ENCODE measurements at places on chromosomes 6 and 20.
A peak's percentile ranks its signal among the peaks of the same experiment; 100 is the strongest.

- DNase-seq = no peak
Measured at GRCh38 chr20:58745391-58745790, 52.8 kb downstream of the NPEPL1 start.

GRCh38 chr20:32535953-32536823 lies 48.9 kb downstream of the NOL4L start:
- peak; percentile 86 for DNase-seq

DNA sequence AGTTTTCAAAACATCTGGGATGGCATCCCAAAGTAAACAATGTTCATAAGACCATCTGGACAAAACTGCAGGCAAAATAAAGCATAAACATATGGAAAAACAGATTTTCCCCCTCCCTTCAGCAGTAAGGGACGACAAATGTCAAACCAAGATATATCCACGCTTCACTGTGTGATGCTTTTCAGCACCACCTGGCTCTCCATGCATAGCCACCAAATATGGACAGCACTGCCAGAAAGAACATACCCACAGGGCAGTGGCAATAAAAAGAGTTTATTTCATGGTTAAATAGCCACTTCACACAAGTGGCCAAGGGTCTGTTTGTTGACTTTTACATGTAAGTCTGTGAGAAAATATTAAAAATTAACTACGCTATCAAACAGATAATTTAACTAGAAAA lies 23.1 kb downstream of the USP45 start:
- DNase-seq = no peak

DNA sequence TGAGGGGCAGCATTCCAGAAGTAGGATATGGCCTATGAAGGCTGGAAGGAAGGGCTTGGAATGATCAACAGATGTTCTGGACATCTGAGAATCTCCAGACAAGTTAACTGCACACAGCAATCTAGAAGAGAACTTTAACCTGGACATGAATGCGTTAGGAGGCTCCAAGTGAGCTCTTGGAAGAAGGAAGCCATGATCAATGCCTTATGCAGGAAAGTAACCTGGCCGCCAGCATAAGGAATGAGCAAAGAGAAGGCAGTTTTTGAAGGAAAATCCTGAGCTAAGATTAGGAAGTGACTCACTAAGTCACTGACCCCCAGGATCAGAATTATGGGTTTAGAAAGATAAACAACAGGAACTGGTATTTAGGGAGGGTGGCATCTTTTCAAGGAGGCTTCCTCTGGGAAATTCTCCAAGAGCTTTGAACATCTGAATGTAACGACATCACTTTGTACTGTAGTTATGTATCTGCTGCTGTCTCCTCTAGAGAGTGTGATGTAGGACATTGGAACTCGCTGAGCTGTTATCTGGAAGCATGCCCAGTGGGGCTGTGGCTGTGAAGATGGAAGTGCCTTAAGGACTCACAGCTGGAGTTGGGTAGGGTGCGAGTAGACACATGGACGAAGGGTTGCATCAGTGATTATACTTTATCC lies 236.8 kb downstream of the PACRG start:
- no peak for DNase-seq

GRCh38 chr6:55794136-55794812 lies 81.1 kb downstream of the BMP5 start:
- DNase-seq = no peak

GRCh38 chr6:106692112-106692818 lies 62.9 kb downstream of the QRSL1 start:
- DNase-seq = no peak

DNA sequence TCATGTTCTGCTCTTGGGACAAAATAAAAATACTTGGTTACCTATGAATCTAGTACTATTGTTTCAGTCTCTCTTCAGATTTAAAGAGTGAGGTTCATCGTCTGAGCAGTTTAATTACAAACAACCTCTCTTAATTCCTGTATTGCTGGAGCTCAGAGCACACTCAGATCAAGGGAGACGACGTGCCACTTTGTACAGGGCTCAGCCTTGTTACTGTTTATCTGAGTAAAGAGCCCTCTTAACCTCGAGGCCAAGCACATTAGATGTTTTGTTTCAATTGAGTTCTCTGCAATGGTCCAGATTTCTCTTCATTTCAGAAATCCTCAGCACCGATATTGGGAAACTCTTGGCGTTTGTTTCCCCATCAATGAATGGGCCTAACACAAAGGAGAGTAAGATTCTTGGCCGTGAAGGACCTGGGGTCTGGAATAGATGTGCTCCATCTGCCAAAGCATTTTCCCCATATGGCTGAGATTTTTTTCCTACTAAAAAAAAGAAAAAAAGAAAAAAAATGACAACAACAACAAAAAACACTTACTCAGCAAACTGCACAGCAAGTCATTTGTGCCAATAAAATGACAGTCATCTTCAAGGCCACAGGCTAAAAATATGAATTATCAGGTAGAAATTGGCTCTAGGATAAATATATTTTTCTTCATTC lies 82.6 kb upstream of the CCN6 start:
- DNase-seq = no peak

DNA sequence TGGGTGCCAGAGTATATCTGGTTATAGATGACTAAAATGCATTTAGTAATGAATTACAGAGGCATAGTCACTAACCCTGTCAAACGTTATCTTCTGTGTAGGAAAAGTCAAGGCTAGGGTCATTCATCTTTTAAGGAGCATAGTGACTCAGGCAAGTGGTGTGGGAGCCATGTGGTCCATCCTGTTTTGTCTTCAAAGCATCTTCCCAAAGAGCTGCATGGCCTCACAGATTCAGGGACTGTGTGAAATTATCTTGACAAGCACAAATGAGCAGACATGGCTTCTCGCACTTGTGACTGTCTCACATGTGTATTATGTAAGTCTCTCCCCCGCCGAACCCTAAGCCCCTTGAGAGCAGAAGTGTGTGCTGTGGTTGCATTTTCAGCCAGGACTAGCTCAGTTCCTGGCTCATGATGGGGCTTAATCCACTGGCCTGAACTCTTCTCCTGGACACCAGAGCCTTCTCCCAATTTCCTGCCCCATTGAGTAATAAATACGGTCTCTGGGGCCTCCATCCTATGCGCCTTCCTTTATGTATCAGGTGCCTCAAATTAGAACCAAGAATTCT lies 769.1 kb downstream of the QKI start:
- DNase-seq = no peak

GRCh38 chr6:87074101-87074621 lies 20.7 kb downstream of the CGA start:
- no peak for DNase-seq

GRCh38 chr20:33926425-33926824 lies 67.3 kb upstream of the RALY start:
- DNase-seq = no peak

- no peak for DNase-seq
Measured at GRCh38 chr20:56857950-56858349, 228.8 kb downstream of the TFAP2C start.

DNA sequence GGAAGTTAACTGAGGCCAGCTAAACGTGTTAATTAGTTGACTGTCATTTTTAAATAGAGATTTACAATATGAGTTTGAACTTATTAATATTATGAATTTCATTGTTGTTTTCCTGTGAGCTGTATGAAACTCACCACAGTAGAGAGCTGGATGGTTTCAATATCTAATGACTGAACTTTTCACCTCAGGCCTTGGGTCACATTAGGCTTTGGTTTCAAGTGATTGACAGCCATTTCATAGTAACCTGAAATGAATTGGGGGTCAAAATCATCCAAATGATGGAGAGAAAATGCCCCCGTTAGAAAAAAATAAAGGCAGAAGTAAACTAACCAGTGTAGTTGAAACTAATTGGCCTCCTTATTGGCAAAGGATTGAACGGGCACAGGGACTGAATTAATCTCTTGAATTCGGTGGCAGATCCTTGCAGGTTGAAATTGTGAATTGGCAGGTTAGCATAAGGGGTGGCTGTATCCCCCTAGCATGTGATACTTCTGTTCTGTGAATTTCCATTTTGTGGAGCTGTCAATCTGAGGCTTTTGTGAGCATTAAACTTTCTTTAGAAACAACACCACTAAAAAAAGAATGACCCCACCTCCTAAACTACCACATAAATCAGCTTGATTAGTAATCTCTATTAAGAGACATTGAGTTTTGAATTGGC lies 155.1 kb upstream of the MMS22L start:
- no peak for DNase-seq

DNA sequence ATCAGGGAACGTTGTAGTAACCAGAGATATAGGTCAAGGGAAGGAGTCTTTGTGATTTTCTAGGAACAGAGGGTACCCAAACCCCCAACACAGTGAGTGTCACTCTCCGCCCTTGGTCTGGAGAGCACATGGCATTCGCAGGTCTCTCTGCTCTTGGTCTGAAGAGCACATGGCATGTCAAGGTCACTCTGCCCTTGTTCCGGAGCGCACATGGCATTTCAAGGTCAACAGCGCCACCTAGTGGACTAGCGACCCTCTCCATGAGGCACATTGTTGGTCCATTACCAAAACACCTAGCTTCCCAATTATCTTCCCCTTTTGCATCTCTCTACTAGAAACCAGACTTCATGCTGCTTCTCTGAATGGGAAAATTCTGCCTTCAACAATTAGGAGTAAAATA lies 260.0 kb downstream of the C6orf118 start:
- no peak for DNase-seq

DNA sequence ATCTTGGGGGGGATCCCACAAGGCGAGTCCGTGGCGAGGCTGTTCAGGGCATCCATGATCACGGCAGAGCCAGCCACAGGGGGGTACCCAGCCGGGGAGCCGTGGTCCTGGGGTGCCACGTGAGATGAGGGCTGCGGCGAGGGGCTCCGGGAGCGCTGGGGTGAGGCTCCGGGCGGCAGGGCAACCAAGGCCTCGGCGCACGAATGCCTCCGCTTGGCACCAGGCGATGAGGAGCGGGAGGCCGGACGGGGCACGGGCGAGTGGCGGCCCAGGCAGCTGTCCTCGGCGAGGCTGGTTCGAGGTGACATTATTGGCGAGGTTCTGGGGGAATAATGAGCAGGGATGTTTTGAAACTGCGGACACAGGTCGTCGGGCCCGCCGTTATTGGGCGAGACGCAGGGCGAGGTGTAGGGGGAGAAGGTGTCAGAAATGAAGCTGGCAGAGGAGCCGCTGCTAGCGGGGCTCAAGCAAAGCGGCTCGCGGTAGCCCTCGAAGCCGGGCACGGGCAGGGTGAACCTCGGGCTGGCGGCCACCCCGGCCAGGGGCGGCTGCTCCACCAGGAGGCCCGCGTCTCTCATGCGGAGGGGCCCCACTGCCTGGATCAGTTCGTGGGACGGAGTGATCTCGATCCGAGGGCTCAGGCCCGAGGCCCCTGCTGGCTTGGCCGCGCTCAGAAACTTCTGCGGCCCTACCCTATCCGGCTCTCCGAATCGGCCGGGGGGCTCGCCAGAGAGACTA lies 19.1 kb downstream of the NFATC2 start:
- DNase-seq = no peak

DNA sequence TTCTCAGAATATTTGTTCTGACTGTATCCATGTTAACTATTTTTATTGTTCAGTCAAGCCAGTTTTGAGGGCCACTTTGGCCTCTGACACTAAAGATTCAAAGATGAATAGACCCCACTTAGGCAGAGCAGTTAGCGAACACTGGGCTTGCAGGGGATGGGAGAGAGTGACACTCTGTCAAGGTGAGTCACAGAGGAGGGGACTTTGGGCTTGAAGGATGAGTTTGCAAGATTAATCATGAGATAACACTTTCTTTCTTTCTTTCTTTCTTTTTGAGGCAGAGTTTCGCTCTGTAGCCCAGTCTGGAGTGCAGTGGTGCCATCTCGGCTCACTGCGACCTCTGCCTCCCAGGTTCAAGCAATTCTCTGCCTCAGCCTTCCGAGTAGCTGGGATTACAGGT lies 46.4 kb downstream of the SPATA2 start:
- DNase-seq = no peak

DNA sequence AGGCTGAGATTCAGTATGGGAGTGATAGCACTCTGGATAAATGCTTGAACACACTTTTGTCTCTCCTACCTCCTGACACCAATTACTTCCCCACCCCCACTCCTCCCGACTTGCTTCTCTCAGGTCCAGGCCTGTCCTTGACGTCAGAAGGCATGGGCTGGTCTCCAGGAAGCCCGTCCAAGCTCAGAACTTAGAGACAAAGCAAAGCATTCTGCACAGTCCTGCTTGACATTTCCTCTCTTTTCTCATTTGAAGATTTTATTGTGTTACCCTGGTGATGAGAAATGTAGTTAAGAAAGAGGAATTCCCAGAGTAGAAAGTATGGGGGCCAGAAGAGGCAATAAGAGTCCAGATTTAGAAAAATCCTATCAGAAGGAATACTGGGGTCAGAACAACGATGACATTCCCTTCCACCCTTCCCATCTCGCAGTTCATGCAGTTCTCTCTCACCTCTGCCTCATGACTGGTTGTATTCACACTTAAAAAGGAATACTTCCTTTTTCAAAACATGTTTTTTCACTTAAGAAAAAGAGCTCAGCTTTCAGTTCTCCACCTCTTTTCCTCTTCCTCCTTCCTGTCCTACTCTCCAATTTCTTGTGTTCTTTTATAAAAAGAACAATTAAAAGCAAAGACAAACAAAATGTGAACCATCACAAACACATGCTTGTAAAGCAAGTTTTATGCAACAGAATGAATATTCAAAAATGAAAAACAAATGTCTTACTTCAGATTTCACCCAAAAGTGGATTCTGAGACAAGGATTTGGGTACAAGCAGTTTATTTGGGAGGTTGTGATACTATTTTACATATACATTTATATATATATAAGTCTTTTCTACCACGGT lies 18.5 kb upstream of the FAM184A start:
- no peak for DNase-seq

DNA sequence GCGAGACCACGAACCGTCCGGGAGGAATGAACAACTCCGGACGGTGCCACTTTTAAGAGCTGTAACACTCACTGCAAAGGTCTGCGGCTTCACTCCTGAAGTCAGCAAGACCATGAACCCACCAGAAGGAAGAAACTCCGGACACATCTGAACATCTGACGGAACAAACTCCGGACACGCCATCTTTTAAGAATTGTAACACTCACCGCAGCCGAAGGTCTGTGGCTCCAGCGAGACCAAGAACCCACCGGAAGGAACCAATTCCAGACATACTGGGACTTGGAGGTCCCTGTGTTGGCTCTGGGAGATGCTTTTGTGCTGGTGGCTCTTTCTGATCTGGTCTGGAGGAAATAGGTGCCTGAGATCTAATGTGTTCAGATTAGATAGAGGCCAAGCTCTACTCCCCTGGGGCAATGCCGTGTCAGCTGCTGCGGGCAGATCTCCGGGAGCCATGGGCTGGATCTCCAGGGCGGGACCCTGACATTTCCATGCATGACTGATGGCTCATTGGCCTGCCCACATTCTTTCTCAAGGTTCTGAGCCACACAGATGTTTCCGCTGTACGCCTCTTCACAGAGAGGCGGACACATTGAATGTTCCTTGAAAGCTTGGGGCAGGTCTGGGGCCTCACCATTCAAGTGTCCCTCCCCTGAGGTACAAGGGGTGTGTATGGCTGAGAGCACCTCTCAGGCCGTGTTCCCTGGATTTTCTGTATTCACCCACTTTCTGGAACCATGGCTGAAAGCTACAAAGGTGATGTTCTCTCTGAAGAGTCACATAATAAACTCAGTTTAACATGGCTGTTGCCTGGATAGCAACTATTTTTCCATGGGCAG lies 29.3 kb downstream of the GMPR start:
- DNase-seq = no peak

DNA sequence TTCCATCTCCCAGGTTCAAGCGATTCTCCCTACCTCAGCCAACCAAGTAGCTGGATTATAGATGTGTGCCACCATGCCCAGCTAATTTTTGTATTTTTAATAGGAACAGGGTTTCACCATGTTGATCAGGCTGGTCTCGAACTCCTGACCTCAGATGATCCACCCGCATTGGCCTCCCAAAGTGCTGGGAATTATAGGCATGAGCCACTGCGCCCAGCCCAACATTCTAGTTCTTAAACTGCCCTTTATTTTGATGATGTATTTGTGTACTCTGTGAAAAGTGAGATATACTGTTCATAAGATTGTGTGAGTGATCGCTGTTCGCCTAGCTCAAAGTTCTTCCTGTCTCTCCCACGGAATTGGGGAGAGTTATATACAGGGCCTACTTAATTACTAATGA lies 93.1 kb downstream of the HFE start:
- no peak for DNase-seq
